ENCODE measurements at places on chromosomes 1 and 21.

GRCh38 chr1:8660411-8660828 lies 157.0 kb downstream of the RERE start:
- DNase-seq: peak; percentile 84

DNA sequence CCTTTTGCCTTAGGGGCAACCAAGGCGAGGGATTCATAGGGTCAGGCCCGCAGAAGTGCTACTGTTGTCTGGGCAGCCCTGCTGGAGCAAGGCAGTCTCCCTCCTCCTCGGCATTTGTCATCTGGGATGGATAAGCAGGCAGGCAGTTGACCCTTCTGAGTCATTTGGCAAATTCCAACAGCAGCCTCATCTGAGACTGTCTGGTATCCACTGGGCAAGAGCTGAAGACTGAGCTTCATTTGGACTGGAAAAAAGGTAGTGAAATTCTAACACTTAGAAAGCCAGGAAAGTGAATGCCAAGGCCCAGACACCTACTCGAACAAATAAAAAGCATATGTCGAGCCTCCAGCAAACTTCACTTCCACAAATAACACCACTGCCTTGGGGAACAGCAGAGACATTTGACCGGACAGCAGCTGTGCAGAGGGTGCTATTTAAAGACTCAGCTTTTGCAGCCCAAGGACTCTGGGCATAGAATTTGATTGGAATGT lies 4.0 kb upstream of the ZBTB40 start:
- DNase-seq: peak; percentile 47

DNA sequence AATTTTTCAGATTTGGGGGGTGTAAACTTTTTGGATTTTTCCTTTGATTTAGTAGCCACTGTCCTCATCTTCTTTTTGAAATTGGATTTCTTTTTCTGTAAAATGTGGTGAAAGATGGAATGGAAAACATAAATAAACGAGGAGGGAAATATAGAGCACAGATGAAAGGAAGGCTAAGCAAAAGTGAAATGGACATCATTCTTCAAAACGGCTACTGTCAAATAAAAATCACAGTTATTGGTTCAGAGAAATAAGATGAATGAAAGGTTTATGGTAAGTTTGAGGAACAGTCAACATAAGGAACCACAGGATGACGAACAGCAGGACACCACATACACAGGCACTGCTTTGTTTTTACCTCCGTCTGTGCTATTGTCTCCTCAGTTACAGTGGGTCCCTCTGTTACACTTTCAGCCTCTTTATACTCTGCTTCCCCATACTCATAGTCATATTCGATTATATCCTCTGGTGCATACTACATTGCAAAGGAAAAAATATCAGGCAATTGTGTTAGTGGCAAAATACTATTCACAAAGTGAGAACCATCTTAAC lies 82.4 kb downstream of the COL11A1 start:
- no peak for DNase-seq

DNA sequence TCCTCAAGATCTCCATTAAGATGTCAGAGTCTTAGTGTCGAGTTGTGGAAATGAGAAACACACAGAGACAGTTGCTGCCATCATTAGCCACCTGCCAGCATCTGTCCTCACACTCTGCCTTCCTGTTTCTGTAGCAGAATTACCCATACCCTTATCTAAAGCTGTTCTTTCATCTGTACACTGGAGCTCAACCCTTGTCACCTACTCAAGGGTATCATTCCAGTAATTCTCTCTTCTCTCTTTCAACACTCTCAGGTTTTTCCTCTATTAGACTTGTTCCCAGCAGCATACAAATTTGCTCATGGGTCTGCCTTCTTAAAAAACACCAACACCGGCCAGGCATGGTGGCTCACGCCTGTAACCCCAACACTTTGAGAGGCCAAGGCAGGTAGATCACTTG lies 27.4 kb upstream of the RNF2 start:
- no peak for DNase-seq

DNA sequence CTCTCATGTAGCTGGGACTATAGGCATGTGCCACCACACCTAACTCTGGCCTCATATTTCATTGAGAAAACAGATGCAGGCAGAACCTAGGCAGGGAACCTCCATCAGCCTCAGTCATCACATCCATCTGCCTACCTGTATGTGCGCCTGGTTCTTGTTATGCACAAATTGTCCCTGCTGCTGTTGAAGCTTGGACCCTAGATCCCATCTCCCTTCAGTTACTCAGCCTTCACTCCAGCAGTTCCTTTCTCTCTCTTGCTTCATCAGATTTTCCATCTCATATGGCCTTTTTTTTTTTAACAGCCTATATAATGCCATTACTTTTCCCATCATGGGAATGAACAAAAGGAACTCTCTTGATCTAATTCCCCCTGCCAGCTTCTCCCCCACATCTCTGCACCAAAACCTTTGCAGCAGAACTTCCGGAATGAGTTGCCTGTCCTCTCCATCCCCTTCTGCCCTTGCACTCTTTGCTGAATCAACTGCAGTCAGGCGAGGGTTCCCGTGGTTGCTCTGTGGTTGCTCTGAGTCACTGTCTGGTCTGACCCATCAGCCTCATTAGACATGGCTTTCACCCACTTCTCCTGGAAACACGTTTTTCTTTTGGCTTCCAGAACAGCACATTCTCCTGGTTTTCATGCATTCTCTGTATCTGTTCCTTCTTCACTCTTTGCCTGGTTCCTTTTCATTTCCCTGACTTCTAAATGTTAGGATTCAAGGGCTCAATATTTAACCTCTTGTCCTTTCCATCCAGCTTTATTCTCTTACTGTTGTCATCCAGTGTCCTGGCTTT lies 41.5 kb downstream of the UBE4B start:
- DNase-seq: peak; percentile 27

All from right hindlimb (tissue), 1 donor.